ENCODE measurements at places on chromosomes 11 and 22.

- DNase-seq = no peak
Measured at GRCh38 chr11:115884800-115885534, 380.8 kb upstream of the CADM1 start.

DNA sequence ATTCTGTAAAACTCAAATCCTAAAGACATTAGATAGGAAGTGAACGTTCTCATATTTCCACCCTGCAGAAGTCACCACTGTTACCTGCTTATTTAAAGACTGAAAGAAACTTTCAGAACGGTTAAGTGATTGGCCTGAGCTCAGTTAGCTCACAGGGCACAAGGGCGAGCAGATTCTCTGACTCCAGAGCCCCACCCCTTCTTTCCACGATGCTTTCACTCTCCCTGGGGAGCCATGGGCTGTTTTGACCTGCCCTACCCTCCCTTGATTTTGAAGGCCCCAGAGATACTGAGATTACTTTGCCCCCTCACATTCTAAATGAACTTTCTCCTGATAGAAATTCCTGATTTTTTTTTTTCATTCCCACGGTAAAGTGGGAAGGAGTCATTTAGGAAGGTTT lies 33.9 kb downstream of the ARHGAP1 start:
- no peak for DNase-seq

- no peak for DNase-seq
Measured at GRCh38 chr22:45446216-45446615, 32.7 kb downstream of the RIBC2 start.

- DNase-seq = no peak
Measured at GRCh38 chr11:31355817-31356216, 13.7 kb downstream of the DCDC1 start.

GRCh38 chr11:119062779-119063178 lies 4.8 kb upstream of the VPS11 start:
- DNase-seq = no peak

GRCh38 chr11:19359221-19360000 lies 118.7 kb upstream of the E2F8 start:
- no peak for DNase-seq

DNA sequence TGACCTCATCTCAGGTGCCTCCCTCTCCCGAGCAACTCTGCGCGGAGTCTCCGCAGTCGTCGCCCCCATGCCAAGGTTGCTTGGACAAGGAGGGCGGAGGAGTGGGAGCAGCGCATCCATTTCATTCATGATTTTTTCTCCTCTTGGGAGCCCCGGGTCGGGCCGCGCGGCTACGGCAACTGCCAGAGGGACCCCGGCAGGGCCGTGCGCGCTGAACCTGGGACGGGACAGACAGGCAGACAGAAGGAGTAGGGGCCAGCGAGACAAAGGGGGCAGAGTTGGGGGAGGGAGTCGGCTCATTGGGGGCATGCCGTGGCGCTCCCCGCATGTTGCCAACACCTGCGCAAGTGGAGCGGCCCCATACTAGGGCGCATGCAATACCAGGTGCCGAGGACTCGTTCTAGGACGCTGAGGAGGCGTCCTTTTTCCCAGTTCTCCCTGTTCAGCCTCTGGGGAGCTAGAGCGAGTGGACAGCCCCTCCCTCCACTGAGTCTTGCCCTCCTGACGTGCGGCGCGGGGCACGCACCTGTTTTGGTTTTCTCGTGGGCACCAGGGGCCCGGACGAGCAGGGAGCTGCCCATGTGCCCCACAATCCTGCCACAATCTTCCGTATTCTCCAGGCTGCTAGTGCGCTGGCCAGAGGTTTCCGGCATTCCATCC lies 501 bp upstream of the PTPN5 start:
- DNase-seq = no peak

DNA sequence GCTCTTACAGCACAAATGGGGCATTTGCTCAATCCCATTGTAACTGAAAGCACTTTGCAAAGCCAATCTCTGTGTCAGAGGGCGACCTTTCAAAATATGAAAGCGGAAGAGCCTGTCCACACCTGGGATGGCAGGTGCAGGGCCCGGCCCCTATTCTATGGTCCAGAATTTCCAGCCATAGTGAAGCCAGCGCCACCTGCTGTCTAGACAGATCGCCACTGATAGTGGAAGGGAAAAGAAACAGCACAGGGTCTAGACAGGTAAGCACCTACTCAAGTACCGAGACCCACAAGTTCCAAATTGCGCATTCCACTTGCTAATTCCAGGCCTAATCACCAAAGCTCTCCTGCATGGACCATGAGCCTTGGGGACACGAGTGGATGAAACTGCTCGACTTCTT lies 141.4 kb downstream of the NTM start:
- DNase-seq = no peak

GRCh38 chr11:117765068-117765467 lies 31.9 kb downstream of the DSCAML1 start:
- no peak for DNase-seq

DNA sequence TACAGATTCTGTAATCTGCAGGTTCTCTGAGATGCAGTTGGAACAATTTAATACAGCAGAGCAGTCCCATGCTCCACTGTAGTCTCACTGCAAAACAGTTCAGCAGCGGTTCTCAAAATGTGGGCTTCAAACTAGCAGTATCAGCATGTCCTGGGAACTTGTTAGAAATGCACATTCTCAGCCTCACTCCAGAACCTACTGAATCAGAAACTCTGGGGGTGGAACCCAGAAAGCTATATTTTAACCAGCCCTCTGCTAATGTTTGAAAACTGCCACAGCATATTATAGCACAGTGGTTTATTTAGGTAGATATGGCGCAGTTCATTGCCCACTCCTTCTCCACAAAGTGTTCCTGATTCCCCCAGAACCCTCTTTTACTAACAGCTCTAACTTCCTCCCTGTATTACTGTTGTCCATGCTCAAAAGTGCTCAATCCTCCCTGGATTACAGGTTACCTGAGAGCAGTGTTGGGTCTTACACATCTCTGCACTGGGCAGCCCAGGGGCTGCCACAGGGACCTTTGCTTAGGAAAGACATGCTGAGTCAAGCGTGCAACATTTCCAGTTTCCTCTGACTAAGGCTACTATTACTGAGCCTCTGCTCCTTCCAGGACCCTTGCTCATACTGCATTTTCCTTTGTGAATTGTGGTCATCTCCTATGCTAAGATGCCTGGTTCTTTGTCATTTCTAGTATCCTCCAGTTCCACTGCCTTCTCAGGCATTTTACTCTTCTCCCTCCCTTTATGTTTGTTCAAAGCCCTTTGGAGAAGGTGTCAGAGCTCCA lies 7.7 kb upstream of the DGAT2 start:
- no peak for DNase-seq

- DNase-seq = no peak
Measured at GRCh38 chr11:64590763-64591221, at the start of gene SLC22A12. Gene SLC22A12, plus strand, starts transcription at chr11:64591220. Its CDS starts 337 bp downstream, at chr11:64591557.

GRCh38 chr11:14502039-14502438 lies 2.4 kb upstream of the COPB1 start:
- DNase-seq = no peak

- no peak for DNase-seq
Measured at GRCh38 chr22:19783586-19784383, 23.2 kb downstream of the TBX1 start.

- DNase-seq = no peak
Measured at GRCh38 chr22:39089928-39090327, 7.1 kb upstream of the APOBEC3H start.

GRCh38 chr11:7894251-7894650 lies 36.8 kb downstream of the OR10A6 start:
- no peak for DNase-seq

DNA sequence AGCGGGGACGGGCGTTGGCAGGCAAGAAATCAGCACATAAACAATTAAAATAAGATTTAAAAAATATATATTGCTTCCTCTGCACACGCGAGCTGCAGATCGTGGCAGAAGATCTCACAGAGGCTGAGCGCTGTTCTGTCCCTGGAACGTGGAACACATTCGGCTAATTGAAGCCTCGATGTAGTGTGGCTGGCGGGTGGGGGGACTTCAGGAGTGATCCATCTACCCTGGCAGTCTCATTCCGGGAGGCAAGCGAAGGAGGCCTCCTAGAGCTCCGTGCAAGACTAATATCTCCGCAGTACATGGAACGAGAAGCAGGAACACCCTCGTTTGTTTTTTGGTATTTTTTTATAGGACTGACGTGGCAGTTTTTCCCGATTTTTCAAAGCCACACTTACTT lies 402.4 kb downstream of the MN1 start:
- no peak for DNase-seq

DNA sequence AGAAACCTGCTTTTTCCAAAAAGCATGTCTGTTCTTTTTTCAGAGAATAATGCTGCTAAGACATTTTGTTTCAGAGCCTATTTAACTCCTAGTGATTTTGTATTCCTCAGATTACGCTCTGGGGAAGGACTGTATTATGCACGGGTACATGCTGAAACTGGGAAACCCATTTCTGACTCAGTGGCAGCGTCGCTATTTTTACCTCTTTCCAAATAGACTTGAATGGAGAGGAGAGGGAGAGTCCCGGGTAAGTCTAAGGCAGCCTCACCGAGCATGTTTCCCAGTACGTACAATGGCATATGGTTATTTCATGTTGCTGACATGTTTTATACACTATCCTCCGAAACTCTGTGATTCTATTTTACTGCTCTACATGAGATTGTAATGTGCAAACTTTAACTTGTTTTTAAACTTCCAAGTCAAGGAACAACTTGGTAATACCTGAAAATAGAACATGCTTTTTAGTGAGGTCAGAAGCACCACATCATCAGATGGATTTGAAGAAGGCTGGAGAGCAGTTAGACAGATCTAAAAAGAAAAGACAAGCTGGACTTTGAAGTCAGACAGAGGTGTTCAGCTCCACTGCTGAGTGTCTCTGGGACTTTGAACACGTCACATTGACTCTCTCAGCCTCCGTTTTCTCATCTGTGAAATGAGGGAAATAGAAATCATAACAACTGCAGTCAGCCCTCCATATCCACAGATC lies 23.7 kb upstream of the MYO18B start:
- DNase-seq = no peak

- no peak for DNase-seq
Measured at GRCh38 chr11:60281485-60281884, 1.0 kb downstream of the MS4A4A start.

DNA sequence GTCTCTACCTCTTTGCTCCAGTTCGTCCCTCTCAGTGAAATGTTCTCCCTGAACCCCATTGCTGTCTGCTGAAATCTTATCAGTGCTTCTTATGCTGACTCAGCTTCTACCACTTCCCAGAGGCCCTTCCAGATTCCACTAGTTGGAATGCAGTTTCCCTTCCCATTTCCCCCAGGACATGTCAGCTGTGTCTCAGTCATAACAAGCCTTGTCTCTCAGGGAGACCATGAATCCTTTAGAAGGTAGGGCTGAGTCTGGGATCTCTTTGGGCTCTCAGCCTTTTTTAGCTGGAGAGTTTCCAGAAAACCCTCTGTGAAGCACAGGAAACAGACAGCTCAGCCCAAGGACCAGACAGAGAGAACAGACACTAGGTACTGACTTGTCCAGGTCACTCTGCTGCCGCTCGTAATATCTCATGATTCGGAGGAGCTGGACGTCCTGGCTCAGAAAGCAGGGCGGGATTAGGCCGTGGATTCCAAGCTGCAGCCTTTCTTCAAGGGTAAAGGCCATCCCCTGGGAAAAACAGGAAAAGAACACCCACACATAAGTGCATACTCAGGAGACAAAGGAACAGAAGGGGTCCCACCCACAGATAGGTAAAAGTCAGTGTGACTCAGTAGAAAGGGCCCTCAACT lies 113.0 kb downstream of the ME3 start:
- no peak for DNase-seq

GRCh38 chr11:111417011-111417765 lies 38.1 kb upstream of the POU2AF1 start:
- peak; percentile 24 for DNase-seq

DNA sequence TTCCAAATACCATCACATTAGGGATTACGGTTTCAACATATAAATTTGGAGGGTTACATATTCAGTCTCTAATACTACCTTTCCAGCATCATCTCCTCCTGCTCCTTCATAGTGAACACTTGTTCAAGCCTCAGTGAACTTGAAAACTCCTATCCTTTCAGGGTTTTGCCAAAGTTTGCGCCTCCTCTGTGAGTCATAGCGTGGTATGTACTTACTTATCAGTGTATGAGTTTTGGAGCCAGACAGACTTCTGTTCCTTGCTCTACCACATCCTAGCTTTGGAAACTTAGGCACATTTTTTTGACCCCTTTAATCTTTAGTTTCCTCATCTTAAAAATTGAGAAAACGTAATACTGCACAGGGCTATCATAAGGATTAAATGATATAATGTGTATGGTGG lies 160.1 kb upstream of the ZC3H12C start:
- DNase-seq = no peak

GRCh38 chr22:44025171-44026065 lies 1.3 kb downstream of the PARVB start:
- peak; percentile 68 for DNase-seq

- DNase-seq = no peak
Measured at GRCh38 chr11:44659641-44660040, 67.1 kb upstream of the TSPAN18 start.

- DNase-seq = no peak
Measured at GRCh38 chr11:71580057-71581003, 2.3 kb downstream of the KRTAP5-11 start.

- no peak for DNase-seq
Measured at GRCh38 chr11:125207866-125208425, 43.4 kb downstream of the PKNOX2 start.

DNA sequence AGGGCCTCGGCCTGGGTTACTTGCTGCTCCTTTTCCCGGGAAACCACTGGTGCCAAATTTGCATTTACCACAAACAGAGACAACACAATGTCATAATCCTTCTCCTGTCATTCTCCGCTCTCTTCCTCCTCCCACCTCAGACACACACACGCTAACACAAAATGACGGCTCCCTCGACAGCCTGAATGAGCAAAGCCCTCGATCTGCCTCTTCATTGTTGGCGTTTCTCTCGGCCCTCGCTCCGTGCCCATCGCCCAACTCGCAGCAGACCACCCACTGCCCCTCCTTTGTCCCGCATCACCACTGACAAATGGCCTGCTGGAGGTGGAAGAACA lies 12.5 kb upstream of the TCF20 start:
- DNase-seq = no peak

GRCh38 chr11:91846002-91846401 lies 378.6 kb upstream of the FAT3 start:
- no peak for DNase-seq

DNA sequence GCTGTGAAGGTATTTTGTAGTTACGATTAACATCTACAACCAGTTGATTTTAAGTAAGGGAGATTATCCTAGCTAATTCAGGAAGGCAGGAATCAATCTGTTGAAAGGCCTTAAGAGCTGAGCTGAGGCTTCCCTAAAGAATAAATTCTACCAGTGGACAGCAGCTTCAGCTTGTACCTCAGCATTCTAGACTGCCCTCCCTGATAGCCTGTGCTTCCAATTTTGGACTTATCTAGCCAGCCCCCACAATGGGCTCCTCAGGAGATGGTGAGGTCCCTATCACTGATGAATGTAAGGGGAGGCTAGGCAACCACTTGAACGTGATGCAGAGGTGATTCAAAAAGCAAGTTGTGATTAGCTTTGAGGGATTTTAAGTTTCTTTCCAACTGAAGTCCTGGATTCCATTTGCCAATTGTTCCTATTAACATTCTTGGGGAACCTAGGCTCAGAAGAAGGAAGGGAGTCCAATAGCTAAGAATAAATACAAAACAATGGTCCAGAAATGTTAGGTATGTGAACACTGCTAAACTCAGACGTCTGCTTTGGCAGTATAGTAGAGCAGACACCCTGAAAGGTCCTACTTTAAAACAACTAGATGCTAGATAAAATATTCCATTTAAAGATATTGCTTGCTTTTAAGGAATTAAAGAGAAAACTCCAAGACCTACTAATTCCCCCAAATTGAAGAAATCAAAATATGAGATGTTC lies 404.3 kb upstream of the TENM4 start:
- DNase-seq = no peak
